DMS53 (cell line): ENCODE measurements at places on chromosomes 13 and 19.

- peak; percentile 55 for DNase-seq
Measured at GRCh38 chr13:110387451-110388107, 80.5 kb downstream of the COL4A2 start.

DNA sequence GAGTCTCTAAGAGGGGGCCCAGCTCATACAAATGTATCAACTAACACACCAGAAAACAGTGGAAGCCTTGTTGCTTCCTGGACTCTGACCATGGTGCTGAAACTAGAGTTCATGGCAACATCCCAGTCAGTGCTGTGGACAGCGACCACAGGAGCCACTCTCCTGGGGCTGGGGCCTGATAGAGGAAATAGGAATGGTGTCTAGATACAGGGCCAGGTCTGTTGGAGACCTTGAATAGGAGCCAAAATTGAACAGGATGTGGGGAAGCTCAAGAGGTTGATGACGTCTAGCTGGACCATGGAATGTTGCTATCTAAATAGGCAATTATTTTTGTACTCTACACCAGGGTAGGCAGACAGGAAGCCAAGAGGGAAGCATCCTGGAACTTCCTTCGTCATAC, 21.7 kb downstream of the LILRB4 start:
- DNase-seq: peak; percentile 35

GRCh38 chr19:38151242-38151641, 72.8 kb downstream of the DPF1 start:
- DNase-seq: no peak

DNA sequence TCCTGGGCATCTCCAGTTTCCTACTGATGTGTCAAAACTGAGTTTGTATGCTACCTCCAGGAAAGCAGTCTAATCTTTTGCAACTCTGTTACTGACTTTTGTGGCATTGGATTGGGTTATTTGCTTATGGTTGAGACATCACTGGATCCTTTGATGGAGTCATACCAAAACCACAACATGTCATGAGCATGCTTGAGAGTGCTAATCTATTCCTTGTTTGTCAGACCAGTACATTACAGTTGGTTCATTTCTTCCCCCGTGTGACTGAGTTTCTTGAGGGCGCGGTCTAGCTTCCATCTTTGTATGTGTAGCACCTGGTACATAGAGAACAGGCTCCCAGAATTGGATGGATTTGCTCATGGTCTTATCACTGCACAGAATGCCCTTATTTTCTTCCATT, 43.2 kb downstream of the SUGT1 start:
- DNase-seq: no peak

DNA sequence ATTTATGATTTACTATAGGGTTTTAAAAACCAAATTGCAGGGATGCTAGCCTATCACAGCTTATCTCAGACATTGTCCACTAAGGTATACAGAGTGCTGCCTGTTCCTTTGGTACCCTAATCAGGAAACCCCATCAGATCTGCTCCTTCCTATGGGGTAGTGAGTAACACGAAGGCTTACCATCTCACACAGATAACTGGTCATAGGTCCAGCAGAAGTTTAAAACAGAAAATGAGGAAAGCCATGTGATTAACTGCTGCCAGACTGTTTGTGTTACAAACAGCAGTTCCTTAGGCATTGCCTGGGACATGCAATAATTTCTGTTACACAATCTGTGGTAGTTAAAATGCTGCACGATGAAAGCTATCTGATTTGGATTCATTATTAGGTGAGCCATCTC, 53.5 kb upstream of the ALOX5AP start:
- DNase-seq: no peak

- DNase-seq: no peak
Measured at GRCh38 chr19:3788996-3789778, 3.0 kb upstream of the MATK start.

- DNase-seq: no peak
Measured at GRCh38 chr19:36027696-36028095, 5.0 kb downstream of the CLIP3 start.

- no peak for DNase-seq
Measured at GRCh38 chr13:21929400-21929799, 258.5 kb downstream of the FGF9 start.

GRCh38 chr13:20869540-20869939, 33.0 kb downstream of the XPO4 start:
- peak; percentile 5 for DNase-seq

DNA sequence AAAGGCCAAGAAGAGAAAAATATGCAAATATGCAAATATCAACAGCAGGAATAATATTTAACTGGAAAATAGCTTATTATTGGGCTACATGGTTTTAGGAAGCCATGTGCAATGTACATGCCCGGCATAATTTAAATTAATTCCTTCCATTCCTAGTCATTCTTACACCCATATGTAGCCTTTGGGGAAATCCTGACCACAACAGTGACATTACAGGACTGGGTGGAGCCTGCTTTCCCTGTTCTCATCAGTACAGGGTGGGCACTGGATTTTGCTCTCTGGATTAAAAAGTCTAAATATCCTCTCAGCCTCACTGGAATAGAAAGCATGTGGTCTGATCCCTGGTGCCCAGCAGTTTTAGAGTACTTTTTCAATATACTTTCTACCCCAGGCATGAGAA, 198.2 kb downstream of the DNAJC15 start:
- DNase-seq: no peak

DNA sequence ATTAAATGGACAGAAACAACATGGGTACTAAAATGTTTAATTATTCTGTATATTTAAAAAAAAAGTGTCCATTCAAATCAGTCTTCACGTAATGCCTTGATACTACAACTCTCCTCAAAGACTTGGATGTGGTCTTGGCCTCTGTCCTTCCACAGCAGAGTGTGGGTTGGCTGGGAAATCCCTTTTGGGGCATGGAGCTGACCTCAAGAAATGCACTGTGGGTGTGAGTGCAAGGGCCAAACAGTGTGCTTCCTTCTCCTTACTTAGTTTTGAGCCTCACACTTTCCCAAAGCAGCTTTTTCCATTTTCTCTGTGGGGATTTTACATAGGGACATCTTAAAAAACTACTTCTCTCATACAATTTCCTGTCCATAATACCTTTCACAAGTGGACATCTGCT, 607.4 kb downstream of the EFNB2 start:
- no peak for DNase-seq

GRCh38 chr13:42814868-42815267, 33.5 kb downstream of the FAM216B start:
- peak; percentile 56 for DNase-seq

GRCh38 chr19:1854542-1855039, 6.3 kb upstream of the REXO1 start:
- DNase-seq: no peak

GRCh38 chr19:56670961-56671612, 470 bp downstream of the ZNF835 start:
- peak; percentile 49 for DNase-seq

- DNase-seq: no peak
Measured at GRCh38 chr13:41941174-41941573, 19.7 kb downstream of the VWA8 start.

- no peak for DNase-seq
Measured at GRCh38 chr13:55705971-55706370, 1434.7 kb upstream of the PRR20A start.

- no peak for DNase-seq
Measured at GRCh38 chr13:31773538-31773937, 34.2 kb downstream of the RXFP2 start.

- no peak for DNase-seq
Measured at GRCh38 chr13:80574113-80574850, 233.4 kb upstream of the SPRY2 start.

DNA sequence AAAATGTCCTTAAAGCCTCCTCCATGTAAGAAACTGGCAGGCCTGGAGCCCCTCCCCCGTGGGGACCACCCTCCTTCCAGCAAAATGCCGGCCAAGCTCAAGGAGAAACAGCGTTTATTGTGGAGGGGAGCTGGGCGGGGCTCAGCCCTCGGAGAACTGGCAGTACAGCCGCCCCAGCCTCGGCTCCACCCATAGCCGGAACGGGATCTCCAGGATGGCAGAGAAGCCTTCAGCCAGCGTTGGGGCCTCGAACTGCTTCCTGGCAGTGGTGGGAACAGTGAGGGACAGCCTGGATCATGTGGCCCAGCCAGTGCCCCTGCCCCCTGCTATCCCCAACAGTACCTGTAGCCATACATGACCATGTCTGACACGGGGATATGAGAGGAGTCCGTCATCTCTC, 6.3 kb downstream of the PNKP start:
- peak; percentile 22 for DNase-seq

- DNase-seq: no peak
Measured at GRCh38 chr13:58611117-58611516, 979.6 kb downstream of the PCDH17 start.

DNA sequence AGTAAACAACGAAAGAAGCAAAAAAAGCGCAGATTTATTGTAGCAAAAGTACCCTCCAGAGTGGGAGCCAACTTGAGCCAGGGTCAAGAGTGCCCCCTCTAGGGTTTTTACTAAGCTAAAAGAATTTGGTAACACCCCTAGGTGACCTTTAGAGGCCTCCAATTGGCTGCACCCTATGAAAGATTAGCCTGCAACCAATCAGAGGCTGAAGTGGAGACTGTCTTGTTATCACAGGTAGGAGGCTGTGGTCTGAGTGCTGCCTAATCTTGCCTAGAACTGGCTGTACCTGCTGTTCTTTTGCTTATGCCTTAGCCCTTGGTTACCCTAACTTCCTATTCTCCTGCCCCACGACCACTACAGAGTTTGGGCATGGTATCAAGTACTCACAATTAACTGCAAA, 38.3 kb downstream of the ANKRD10 start:
- no peak for DNase-seq

GRCh38 chr13:28047757-28048388, 52.5 kb downstream of the FLT3 start:
- peak; percentile 38 for DNase-seq

DNA sequence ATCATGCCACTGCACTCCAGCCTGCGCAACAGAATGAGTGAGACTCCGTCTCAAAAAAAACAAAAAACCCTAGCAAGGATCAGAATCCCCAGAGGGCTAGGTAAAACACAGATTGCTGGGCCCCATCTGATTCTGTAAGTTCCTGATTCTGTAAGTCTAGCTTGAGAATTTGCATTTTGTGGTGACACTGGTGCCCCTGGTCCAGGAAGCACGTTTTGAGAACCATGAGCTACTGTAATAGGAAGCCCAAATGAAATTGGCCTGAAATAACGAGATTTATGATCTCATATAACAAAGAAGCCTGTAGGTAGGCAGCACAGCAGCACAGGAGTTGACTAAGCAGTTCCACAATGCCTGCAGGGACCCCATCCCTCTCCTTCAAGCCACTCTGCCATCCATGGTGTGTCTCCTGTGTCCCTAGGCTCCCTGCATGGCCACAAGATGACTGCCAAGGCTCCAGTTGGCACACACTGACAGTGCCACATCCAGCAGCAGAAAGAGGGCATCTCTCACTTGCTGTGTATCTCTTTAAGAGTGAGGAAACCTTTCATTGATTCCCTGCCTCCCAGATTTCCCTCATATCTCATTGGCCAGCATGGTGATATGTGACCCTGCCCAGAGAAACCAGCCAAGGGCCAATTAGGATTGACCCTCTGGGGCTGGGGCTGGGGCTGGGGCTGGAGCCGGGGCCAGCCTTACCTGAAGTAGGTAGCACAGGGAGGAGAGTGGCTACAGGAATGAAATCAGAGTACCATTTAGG, 21.7 kb downstream of the SIPA1L3 start:
- no peak for DNase-seq

GRCh38 chr19:7115721-7116120, 46.2 kb downstream of the ZNF557 start:
- DNase-seq: no peak

GRCh38 chr19:30855442-30855841, 483.3 kb downstream of the ZNF536 start:
- no peak for DNase-seq

DNA sequence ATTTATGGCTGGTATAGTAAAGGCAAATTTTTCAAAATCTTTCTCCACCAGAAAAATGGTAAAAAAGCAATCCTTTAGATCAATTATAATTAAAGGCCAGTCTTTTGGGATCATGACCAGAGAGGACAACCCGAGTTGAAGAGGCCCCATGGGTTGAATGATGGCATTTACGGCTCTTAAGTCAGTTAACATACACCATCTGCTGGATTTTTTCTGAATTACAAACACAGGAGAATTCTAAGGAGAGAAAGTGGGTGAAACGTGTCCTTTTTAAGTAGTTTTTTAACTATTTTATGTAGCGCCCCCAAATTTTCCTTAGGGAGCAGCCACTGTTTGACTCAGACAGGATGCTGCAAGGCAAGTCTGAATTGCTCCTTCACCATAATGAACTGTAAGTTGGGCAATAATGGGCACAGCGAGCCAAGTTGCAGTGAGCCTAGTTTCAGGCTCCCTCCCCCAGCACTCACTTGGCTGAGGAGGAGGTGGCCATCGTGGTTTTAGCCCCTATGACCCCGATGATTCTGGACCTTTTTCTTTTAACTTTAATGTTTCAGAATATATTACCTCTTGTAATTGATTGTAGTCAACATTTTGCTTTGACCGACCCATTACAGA, 13.6 kb upstream of the ZNF611 start:
- peak; percentile 81 for DNase-seq

- no peak for DNase-seq
Measured at GRCh38 chr19:41918095-41918494, 10.2 kb downstream of the ERFL start.

- DNase-seq: peak; percentile 98
Measured at GRCh38 chr19:34241513-34242337, 12.6 kb upstream of the GARRE1 start.

- no peak for DNase-seq
Measured at GRCh38 chr19:48646722-48647216, 782 bp upstream of the CA11 start.

DNA sequence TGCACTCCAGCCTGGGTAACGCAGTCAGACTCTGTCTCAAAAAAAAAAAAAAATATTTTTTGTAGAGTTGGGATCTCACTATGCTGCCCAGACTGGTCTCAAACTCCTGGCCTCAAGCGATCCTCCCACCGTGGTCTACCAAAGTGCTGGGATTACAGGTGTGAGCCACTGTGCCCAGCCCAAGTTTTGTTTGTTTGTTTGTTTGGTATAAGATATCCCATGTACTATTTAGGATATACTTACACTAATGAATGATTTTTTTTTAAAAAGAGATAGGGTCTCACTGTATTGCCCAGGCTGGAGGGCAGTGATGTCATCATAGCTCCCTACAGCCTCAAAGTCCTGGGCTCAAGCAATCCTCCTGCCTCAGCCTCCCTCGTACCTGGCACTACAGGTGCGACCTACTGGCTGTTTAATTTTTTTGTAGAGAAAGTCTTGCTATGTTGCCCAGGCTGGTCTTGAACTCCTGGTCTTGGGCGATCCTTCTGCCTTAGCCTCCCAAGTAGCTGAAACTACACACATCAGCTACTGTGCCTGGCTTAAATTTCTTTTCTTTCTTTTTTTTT, 24.0 kb downstream of the TLE6 start:
- DNase-seq: no peak

GRCh38 chr13:68439817-68440216, 1209.7 kb upstream of the PCDH9 start:
- DNase-seq: peak; percentile 71

DNA sequence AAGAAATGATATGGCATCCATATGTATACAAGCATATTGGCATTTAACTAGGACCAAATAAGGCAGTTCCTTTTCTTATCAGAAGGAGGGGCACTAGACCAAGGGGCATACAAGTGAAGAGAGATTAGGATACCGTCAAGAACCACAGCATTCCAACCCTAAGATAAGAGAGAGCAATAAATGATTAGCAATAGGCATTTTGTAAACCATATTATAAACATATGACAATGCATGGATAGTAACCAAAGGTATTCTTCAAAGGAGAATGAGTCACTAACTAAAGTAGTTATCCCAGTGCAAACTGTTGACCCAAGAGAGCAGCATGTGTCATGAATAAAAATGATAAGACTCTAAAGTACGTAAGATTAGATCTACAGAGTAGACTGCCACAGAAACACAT, 500.9 kb upstream of the HTR2A start:
- DNase-seq: peak; percentile 70
